Hypothalamus (tissue), 51 donors: ENCODE measurements at places on chromosomes 7 and 10.

DNA sequence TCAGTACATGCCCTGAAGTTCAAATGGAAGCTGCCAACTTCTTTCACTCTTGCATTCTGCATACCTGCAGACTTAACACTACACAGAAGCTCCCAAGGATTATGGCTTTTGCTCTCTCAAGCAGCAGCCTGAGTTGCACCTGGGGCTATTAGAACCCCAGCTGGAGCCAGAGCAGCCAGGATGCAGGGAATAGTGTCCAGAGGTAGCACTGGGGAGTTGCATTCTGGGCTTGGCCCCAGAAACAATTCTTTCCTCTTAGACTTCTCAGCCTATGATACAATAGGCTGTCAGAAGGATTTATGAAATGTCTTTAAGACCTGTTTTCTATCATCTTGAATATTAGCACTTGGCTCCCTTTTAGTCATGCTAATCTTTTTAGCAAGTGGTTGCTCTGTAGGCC lies 886.7 kb upstream of the GHITM start:
- no peak for DNase-seq

DNA sequence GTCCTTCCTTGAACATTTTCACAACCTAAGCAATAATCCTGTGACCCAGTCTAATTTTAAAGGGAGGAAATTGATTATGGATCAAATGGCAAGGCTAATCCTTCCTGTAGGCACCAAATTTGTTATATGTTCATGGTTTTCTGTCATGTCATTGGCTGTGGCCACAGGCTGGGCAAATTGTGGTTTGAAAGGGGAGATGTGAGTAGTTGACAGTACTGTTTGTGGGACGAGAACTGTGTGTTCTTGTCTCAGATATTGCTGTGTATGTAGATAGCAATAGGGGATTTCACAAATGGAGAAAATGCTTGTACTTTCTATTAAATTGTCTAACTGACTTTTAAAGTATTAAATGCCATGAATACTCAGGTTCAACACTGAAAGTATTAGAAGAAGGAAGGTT lies 8.1 kb upstream of the PRKG1 start:
- no peak for DNase-seq

DNA sequence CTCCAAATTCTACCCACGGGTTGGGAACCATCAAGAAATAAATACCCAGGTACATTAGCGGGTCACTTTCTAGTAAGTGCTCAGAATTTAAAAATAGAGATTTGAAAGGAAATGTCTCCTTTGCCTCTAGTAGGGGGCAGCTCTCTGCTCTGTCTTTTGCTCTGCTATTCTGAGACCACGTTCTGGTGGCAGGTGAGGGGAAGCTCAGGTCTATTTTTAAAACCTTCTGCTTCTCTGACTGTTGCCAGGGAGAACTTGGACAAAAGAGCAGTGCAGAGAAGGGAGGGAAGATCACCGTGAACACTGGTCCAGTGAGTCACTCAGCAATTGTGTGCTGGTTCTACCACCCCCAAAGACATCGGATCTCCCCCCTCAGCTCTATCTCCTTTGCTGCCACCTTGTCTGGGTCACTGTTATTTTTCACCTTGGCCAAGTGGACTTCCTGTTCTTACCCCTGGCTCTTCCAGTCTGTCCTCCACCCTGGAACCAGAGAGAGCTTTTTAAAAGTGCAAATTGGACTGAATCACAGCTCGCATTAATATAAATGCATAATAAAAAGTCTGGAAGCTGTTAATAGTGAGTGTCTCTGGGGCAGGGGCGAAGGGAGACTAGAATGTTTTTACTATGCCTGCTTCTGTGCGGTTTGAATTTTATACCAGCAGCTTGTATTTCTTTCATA lies 72.4 kb upstream of the LOXL4 start:
- DNase-seq: no peak

DNA sequence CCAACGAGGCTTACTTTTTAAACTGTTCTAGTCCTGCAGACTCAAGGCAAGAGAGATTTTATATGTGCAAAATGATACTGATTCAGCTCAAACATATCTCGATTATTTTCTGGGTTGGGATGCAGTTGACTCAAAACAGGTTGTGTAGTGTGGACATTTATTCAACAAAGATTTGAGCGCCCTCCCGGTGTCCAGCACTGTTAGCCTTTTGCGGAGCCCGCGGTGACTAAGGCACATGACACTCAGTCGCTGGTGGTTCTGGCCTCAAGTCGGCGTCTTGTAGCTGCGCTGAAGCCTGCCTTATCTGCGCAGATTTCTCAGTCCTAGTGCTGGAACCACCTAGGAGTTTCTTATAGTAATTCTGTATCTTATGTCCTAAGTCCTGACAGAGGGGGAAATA lies 938 bp upstream of the CADPS2 start:
- DNase-seq: peak; percentile 39

GRCh38 chr10:84783386-84783785 lies 455.0 kb downstream of the CCSER2 start:
- no peak for DNase-seq
